Neural progenitor cell (in vitro differentiated cells): ENCODE measurements at places on chromosomes 1 and 21.

GRCh38 chr1:37650721-37651120, 16.0 kb upstream of the RSPO1 start:
- H3K27me3 ChIP-seq = peaks cover 10% of the 10 kb centered on the region
- H3K27ac ChIP-seq = no peak overlapping the region
- H3K4me3 ChIP-seq = no peak overlapping the region

- H3K4me1 ChIP-seq = no peaks in the 10 kb centered on the region
- DNase-seq = no peak
- no peaks in the 10 kb centered on the region for H3K27me3 ChIP-seq
- no peak overlapping the region for H3K4me3 ChIP-seq
- H3K36me3 ChIP-seq = no peaks in the 10 kb centered on the region
Observed at GRCh38 chr1:15425958-15426357, 12.3 kb upstream of the CTRC start.

- no peaks in the 10 kb centered on the region for H3K36me3 ChIP-seq
- DNase-seq = no peak
- H3K4me3 ChIP-seq = no peak overlapping the region
- H3K27me3 ChIP-seq = no peaks in the 10 kb centered on the region
- no peak overlapping the region for H3K27ac ChIP-seq
Observed at GRCh38 chr1:228894442-228894989, 159.2 kb downstream of the RHOU start.

DNA sequence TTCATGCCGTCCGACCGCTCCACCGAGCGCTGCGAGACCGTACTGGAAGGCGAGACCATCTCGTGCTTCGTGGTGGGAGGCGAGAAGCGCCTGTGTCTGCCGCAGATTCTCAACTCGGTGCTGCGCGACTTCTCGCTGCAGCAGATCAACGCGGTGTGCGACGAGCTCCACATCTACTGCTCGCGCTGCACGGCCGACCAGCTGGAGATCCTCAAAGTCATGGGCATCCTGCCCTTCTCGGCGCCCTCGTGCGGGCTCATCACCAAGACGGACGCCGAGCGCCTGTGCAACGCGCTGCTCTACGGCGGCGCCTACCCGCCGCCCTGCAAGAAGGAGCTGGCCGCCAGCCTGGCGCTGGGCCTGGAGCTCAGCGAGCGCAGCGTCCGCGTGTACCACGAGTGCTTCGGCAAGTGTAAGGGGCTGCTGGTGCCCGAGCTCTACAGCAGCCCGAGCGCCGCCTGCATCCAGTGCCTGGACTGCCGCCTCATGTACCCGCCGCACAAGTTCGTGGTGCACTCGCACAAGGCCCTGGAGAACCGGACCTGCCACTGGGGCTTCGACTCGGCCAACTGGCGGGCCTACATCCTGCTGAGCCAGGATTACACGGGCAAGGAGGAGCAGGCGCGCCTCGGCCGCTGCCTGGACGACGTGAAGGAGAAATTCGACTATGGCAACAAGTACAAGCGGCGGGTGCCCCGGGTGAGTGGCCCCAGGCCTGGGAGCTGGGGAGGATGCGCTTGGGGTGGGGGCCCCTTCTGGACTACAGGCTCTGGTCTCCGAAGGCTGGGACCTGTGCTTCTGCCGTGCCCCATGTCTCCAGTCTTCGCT, 1.1 kb downstream of the SKI start:
- H3K36me3 ChIP-seq = no peaks in the 10 kb centered on the region
- no peak overlapping the region for H3K27ac ChIP-seq
- peak overlapping the region; percentile 98 for H3K4me3 ChIP-seq
- peaks cover 13% of the 10 kb centered on the region for H3K27me3 ChIP-seq
- DNase-seq = peak; percentile 78
- H3K4me1 ChIP-seq = peaks cover 45% of the 10 kb centered on the region

DNA sequence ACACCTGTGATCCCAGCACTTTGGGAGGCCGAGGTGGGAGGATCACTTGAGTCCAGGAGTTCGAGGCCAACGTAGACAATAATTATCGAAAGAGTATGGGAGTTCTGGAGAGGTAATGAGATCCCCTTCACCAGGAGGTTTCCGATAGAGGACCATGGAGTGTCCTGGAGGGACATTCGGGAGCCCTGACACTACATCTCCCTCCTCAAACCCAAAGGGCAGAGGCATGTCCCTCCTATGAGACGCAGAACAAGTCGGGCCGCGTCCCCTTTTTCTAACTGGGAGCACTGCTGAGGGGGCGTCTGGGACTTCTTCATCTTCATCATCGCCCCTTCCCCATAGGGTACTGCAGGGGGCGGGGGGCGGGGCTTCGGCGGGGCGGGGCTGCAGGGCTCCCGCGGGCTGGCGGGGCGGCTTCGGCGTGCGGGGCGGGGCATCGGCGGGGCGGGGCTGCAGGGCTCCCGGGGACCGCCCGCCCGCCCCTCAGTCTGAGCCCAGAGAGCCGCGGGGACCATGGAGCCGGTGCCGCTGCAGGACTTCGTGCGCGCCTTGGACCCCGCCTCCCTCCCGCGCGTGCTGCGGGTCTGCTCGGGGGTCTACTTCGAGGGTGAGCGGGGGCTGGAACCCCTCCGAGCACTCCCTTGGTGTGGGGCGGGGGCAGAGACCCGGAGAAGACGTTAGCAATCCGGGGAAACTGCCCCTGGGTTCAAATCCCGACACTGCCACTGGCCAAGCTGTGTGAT, at the start of gene THEMIS2:
THEMIS2 (plus strand) TSS at position 486 of the 743 bp plus-strand sequence; CDS start at position 514, 28 bp downstream.
- peaks cover 13% of the 10 kb centered on the region for H3K27me3 ChIP-seq
- peak within 1 kb of the TSS; percentile 86 for H3K4me3 ChIP-seq
- no peaks in the 10 kb centered on the region for H3K4me1 ChIP-seq
- peak; percentile 89 for DNase-seq
- no peak within 1 kb of the TSS for H3K27ac ChIP-seq

- no peak overlapping the region for H3K4me3 ChIP-seq
- no peak overlapping the region for H3K27ac ChIP-seq
- H3K36me3 ChIP-seq = no peaks in the 10 kb centered on the region
- H3K27me3 ChIP-seq = no peaks in the 10 kb centered on the region
- no peak for DNase-seq
Observed at GRCh38 chr1:38217316-38217715, 170.7 kb upstream of the POU3F1 start.

DNA sequence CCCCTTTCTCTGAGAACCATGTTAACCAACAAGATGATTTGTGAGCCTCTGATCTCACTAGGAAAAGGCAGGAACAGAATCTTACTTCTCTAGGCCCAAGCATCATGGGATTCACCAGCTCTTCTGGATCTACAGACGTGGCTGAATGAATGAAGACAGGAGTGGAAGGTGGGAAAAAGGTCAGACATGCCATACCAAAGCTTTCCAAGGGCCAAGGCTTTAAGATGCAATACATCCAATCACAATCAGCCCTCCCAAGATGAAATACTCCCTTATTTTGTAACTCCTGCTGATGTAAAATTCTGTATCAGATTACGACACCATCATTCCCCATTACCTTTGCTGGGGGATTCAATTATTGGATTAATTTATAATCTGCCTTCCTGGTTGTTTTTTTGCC, 80.9 kb downstream of the SSBP3 start:
- H3K4me1 ChIP-seq = peaks cover 68% of the 10 kb centered on the region
- H3K4me3 ChIP-seq = no peak overlapping the region
- no peaks in the 10 kb centered on the region for H3K36me3 ChIP-seq
- no peak for DNase-seq

- no peak overlapping the region for H3K4me3 ChIP-seq
- H3K36me3 ChIP-seq = no peaks in the 10 kb centered on the region
- H3K27me3 ChIP-seq = no peaks in the 10 kb centered on the region
- H3K4me1 ChIP-seq = no peaks in the 10 kb centered on the region
- H3K27ac ChIP-seq = no peak overlapping the region
- DNase-seq = no peak
Observed at GRCh38 chr1:242613266-242613815, 88.8 kb upstream of the PLD5 start.

DNA sequence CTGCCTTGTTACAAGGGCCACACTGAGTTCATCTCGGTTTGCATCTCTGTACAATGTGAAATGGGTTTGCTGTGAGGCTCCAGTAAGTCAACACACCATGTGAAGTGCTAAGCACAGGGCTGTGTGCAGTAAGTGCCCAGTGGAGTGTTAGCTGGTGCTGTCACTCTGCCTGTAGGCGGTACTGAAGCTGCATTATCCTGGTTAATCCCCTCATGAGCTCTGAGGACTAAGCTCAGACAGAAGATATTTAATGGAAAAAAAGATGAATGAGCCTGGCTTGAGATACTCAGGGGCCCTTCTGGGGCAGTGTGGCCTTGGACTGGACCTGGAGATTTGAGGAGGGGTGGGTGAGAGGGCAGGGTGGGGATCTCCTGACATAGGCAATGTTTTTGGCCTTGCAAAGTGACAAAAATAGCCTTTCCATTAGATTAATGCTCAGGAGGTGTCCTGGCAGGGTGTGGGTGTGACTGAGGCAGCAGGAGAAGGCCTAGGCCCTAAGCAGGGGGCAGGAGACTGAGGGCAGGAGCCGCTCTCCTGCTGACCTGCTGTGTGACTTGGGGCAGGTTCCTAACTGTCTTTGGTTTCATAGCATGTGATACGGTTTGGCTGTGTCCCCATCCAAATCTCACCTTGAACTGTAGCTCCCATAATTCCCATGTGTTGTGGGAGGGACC, 570.5 kb downstream of the PTPRU start:
- no peaks in the 10 kb centered on the region for H3K27me3 ChIP-seq
- no peak overlapping the region for H3K4me3 ChIP-seq
- H3K36me3 ChIP-seq = no peaks in the 10 kb centered on the region
- peak; percentile 40 for DNase-seq
